Kidney glomerular epithelial cell (primary cell): ENCODE measurements at places on chromosomes 1 and 21.

GRCh38 chr1:29380532-29380931 is 144.2 kb downstream of the PTPRU start:
- DNase-seq: no peak

DNA sequence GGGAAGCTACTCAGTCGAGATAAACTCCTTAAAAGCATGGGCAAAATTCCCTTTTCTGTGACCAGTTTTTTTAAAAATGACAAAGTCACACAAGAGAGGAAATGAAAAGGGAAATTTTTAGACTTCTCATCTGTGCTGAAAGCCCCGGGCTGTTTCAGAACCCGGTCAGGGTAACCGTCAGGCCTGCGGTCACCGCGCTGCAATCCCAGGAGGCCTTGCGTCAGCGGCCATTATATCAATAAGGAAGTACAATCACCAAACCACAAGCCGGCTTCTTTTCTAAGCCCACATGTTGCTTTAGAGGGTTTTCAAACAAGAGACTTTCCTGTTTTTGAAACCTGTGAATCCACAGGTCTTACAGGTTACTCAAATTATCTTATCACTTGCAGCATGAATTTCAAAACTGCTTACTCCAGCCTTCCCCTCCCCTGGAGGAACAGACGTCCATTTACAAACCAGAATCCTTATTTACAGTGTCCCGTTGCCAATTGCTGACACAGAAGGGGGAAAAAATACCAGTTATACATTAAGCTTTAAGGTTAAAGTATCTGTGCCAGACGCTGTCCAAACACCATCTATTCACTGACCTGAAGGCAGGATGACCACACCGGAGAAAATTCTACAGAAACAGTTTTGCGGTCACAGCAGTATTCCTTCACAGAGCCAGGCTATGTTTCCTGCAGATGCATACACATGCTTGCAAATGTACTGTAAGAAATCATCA is 165.3 kb downstream of the TOMM20 start:
- peak; percentile 93 for DNase-seq

- no peak for DNase-seq
These were observed 131.4 kb upstream of the COL6A1 start for GRCh38 chr21:45850181-45850580.

GRCh38 chr1:59730759-59731478 is 83.8 kb upstream of the HOOK1 start:
- DNase-seq: peak; percentile 78
